ENCODE measurements at places on chromosomes 7 and 10. TPM values are rescaled to one million over a fixed set of nuclear protein-coding genes. Genes with fewer than 3 reads are reported as not detected.

The DEPP1 gene
- total RNA-seq, result 20.9 TPM

The MEIG1 gene
- total RNA-seq, result not detected

The ELN gene
- 0.59 TPM for total RNA-seq

The GDF2 gene
- not detected for total RNA-seq

The FAM237B gene
- total RNA-seq, result not detected

The SRGN gene
- 13.1 TPM for total RNA-seq

The STAMBPL1 gene
- total RNA-seq, result 19.6 TPM

The ADAP1 gene
- total RNA-seq, result 8.1 TPM

The ZNF853 gene
- total RNA-seq, result 5.3 TPM

The ZNF716 gene
- not detected for total RNA-seq

The SLC13A4 gene
- 0.05 TPM for total RNA-seq

The GNAT3 gene
- total RNA-seq, result not detected

The EPHB4 gene
- total RNA-seq, result 57.0 TPM

The CEP55 gene
- total RNA-seq, result 23.3 TPM

The SPAG6 gene
- not detected for total RNA-seq

The IGFBP3 gene
- total RNA-seq, result 1,139 TPM
